ENCODE measurements at places on chromosomes 2 and 18.
A peak's percentile ranks its signal among the peaks of the same experiment; 100 is the strongest.

- peak; percentile 55 for DNase-seq
These were observed 40.4 kb downstream of the DHRS9 start for GRCh38 chr2:169109502-169110409.

DNA sequence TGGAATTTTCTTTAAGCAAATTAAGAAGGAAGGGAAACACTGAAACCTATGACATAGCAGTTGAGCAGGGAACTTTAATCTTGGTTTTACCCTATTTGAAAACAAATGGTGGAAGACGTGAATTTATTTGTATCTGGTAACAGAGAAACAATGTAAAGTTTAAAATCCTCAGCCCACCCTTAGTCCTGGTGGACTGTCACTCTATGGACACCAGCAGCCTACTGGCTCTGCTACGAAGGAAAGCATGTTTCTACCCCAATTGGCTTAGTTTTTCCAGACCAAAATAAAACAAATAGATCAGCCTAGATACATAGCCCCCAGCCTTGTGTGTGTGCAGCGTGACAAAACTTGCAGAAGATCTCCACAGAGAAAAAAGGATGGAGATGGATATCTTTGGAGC, 7.4 kb downstream of the ZEB2 start:
- no peak for DNase-seq

DNA sequence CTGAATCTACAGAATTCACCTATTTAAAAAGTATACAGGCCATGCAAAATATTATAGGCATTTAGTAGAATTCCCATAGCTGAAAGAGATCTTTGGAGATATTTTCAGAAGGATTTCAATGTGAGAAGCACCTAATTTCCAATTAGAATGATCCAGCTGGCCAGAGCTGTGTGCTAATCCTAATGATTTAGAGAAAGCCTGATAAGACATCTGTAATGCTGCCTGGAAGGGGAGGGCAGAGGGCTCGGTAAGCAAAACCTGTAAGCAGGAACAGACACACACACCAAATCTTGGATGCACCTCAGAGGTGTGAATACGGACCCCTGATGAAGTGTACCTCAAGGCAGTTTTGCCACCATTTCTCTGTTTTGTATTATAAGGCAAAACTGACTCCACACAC, 14.0 kb downstream of the SERTAD2 start:
- DNase-seq = no peak

DNA sequence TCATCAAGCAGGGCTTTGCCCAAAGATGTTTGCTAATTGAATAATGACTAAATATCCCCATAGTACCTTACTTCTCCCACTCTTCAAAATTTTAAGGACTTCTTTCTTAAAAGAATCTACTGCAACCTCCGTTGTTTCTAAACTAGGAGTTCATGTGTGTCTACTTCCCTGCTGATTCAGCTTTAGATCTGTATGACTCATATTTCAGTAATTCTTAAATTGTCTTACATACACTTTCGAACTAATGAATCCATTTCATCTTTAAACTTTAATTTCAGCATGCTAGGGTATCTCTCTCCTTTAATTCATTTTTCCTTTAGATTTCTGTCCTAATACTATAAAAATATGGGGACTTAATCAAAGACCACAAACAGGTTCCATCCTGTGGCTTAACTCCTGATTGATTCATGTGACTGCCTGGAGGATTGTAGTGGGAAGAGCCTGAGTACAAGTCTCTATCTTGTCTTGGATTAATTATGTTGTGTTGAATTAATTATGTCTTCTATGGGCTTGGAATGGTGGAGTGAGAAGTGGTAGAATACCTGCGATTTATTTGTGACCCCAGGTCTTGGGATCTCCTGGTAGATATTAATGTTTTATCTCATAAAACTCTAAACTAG, 24.9 kb upstream of the COL5A2 start:
- no peak for DNase-seq

GRCh38 chr2:47309472-47309951, 93.4 kb upstream of the MSH2 start:
- DNase-seq = no peak

GRCh38 chr2:200649724-200650123, 63.9 kb downstream of the AOX1 start:
- no peak for DNase-seq

DNA sequence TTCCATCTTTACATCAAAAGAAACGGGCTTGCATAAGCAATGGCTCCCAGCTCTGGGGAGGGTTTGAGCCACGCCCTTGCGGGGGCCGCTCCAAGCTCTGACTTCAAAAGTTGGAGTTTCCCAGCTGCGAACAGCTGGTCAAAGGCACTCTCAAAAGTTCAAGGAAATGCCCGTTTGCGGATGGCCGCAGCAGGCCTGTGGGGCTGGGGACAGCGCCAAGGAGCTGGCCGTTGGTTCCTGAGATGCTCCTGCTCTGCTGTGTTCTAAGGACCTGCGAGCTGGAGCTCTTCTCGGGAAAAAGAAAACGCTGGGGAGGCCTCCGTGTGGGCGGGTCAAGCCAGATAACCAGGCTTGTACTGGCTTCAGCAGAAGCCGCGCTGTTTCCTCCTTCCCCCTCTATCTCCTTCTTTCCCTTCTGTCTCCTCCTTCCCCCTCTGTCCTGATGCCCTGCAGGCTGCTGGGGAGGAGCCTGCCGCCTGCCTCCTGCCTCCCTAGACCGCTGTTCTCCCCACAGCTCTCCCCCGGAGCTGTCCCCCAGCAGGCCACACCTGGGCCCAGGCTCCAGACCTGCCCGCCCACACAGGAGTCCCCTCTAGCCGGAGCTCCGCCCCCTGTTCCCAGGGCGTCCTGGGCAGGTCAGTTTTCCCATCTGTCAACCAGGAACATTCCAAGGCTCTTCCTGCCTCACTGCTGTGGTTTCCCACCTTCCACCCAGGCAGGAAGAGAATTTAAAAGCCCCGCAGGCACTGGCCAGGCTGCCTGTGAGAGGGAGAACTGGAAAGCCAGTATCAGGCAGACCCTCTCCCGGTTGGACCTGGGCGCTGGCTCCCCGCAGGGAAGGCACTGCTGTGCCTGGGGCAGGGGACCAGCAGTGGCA, 14.1 kb downstream of the KLF11 start:
- no peak for DNase-seq

- DNase-seq = no peak
These were observed 1.9 kb downstream of the GPR55 start for GRCh38 chr2:230922951-230923717.

GRCh38 chr2:45439788-45440773, 171.0 kb downstream of the SRBD1 start:
- DNase-seq = no peak

- DNase-seq = no peak
These were observed 705.5 kb downstream of the SLC4A3 start for GRCh38 chr2:220332886-220333285.

DNA sequence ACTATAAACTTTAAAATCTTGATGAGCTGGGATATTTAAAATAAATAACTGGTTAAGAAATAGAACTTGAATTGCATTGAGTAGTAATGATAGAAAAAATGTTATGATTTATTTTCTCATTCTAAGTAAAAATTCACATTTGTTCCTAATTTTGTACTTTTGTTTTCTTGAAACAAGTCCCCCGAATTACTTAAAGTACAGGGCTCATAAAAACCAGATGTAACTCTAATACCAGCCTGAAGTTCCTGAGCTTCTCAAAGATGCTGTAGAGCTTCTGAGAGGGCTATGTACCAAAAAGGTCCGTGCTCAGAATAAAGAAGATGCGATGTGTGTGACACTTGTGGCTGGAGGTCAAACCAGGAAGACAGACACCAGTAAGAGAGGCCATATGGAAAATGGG, 116.1 kb upstream of the TACR1 start:
- no peak for DNase-seq

- no peak for DNase-seq
These were observed 1.6 kb downstream of the TMEM177 start for GRCh38 chr2:119680457-119681202.

GRCh38 chr2:147177071-147177857, 667.6 kb upstream of the ACVR2A start:
- DNase-seq = no peak

- no peak for DNase-seq
These were observed 49.2 kb downstream of the AAK1 start for GRCh38 chr2:69594341-69594740.

- no peak for DNase-seq
These were observed 1142.0 kb upstream of the TMEFF2 start for GRCh38 chr2:193336781-193337180.

- no peak for DNase-seq
These were observed 13.1 kb downstream of the TMEM131 start for GRCh38 chr2:97982621-97983020.

- no peak for DNase-seq
These were observed 147.8 kb upstream of the MAP3K20 start for GRCh38 chr2:172927641-172928357.
